NCI-H187 treated with DMSO at 0.1 percent for 48 hours (cell line): ENCODE measurements at places on chromosomes 1 and 21.

GRCh38 chr1:228860911-228861831 is 125.9 kb downstream of the RHOU start:
- DNase-seq, result no peak

GRCh38 chr1:228112167-228112566 is 3.1 kb upstream of the MRPL55 start:
- DNase-seq, result no peak

DNA sequence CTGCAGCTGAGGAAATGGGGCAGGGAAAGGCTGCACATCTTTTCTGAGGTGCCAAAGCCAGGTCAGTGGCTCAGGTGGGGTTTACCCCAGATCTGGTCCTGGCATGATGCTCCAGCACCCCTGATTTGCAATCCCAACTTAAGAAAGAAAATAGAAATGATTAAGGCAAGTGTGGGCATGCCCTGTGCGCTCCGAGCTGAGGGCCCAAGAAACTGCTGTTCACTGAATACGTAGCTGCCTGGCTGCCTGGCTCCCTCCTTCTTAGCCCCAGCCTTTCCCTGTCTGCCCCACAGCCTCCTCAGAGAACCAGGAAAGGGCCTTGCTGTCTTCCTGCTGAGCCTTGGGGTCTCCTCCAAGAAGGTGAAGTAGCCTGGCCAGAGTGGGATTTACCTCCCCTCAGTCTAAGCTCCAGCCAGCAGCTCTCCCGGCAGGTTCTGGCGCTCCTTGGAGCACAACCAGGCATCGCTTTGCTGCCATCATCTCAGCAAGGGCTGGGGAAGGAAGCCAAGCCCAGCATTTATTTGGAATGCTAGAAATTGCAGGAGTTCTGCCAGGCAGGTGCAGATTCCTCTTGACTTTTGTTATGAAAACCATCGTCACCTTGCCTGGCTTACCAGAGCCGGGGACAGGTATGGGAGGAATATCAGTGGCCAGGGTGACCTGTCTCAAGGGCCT is 51.3 kb upstream of the SELENON start:
- DNase-seq, result no peak

DNA sequence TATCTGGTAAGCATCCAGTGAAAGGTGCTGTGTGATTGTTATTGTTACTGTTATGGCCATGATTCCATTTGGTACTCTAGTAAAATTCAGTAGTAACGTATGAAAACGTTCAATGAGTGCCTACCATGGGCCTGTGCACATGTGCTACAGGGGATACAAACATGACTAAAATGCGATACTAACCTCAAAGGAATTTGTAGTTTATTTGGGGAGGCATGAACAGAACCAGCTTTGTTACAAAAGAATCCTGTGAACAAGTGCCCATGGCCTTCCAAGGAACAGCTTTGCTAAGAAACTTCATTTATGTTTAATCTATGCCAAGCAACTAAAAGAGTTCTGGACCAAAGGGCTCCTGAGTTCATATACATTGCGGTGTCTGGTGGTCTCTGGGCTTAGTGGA is 28.7 kb downstream of the PTGFR start:
- DNase-seq, result no peak

GRCh38 chr1:207672522-207673130 is 27.7 kb downstream of the CR1L start:
- no peak for DNase-seq

GRCh38 chr1:162197041-162197531 is 127.6 kb downstream of the NOS1AP start:
- DNase-seq, result no peak

DNA sequence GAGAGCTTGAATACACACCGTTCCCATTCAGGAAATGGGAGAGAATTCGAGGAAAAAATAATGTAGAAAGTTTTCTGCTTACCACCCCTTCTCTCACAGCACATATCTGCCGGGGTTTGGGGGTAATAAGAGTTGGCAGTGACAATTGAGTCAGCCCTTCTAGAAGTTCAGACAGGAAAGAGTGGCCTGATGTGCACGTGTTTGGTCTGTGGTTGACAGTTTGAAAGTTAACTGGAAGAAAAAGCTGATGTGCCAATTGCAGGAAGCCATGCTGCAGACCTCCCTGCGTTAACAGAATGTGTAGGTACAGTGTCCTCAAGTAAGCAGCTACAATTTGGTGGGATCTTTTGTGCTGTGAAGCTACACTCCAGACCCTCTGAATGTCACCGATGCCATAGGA is 50.9 kb downstream of the DHX9 start:
- no peak for DNase-seq

DNA sequence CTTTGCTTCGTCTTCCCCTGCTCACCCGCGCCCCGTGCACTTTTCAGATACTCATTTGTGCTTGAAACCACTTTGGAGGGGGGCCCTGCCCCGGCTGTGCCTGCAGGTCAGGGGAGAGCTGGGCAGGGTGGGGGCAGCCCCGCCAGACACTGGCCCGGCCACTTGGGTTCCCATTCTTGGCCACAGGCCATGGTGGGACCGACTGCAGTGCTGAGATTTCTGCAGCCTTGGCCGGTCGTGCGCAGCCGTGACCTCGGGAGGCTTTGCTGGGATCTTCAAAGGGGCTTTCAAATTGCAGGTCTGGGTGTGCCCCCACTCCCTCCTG is 54.5 kb upstream of the TTC34 start:
- no peak for DNase-seq

DNA sequence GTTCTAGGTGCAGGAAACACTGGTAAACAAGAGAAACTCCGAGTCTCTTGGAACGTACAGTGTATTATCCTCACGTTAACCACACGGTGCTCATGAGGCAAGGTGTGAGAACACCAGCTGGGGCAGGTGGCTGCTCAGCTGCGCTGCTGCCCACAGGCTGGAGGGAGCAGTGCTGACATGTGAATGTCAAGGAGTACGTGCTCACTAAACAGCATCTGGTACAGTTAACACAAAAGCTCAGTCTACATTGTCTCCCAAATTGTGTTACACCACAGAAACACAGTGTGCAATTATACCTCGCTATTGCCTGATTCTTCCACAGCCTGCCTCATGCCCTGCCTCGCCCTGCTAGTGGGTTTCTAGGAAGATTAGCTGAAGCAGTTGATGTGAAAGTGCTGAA is 138.4 kb downstream of the GLIS1 start:
- no peak for DNase-seq

GRCh38 chr1:229138058-229138457 is 132.9 kb upstream of the RAB4A start:
- DNase-seq, result no peak

DNA sequence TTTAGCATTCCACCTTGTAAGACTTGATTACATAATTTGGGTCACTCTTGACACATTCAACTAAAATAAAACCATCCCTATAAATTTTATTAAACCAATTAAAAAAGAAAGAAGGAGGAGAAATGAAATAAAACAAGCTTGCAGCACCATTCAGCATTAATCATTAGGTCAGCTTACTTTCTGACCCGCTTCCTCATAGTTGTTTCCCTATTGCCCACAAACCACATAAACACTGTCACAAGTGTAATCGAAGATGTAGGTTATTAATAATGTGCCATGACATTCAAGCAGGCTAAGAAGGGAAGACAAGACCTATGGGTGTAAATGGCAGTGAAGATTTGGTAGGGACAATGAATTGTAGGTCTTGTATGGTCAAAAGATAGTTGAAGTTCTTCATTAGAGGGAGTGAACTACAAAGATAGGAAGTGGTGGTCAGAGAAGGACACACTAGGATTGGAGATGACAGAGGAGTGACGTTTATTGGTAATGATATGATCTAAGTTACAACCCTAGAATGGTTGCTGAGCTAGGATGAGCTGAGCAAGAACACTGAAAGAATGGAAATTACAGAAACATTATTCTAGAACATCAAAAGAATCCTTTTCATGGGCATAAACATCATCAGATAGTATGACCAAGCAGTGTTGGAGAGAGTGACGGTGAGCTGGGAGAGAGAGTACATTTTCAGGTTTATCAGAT is 231.5 kb downstream of the KCNT2 start:
- DNase-seq, result no peak

DNA sequence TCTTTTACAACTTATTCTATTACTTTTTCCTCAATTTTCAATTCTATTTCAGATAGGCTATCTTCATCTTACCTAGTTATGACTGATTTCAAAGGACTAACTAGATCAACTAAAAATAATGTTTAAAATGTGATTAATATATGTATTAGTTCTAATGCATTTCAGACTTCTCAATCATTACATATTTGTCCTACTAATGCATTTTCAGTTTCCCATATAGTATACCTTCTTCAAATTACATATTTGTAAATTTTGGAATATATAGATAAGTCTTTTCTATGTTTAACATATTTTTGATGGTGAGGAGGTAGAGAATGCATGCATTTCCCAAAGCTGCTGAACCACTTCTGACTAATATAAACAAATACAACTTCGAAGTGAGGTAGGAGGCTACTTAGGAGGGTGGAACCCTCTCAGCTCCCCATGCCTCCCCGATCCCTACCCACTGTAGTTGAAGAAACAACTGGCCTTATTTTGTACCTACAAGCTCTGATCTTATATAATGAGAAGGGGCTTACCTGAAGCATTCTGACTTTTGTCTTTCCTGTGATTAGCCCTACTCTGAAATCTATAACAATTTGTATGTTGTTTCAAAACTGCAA is 1.7 kb downstream of the TRMT1L start:
- no peak for DNase-seq

DNA sequence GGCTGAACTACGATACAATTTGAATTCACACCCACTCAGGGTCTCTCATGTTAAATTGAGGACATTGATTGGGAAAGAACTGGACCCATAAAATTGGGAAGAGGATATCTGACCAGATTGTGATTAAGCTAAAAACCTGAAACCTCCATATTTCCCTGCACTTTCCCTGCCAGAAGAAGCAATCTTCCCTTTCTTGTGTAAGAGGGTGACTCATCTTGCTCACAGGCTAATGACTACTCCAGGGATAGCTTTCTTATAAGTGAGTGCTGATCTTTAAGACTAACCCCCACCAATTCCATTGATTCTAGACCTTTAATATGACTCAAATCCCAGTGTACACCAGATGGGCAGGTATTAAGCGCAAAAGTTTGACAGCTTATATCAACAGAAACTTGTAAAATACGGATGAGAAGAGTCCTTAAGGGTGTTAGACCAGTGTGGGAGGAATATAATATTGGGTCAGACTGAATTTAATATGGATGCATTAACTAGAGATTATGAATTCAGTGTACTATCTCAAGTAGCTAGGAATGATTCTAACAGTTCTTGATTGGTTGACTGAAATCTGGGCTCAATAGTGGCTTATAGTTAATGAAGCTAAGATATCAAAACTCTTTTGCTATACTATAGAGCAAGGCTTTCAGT is 12.1 kb upstream of the SGIP1 start:
- DNase-seq, result no peak

DNA sequence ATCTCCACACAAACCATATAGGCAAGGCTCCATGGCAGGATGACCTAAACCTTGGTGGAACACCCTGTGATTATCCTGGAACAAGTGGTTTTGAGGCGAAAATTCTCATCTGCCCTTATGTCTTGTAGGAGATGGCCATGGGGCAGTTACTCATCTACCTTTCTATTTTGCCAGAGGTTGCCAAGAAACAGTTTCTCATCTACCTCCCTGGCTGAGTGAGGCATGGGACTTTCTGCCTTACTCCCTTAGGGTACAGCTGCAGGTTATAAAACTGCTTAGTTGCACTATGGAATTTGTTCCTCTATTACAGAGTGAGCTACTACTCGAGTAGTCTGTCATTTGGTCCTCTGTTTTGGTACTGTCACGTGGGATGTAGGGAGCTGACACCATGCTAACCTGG is 31.3 kb upstream of the GUCA2A start:
- DNase-seq, result no peak

- DNase-seq, result no peak
These were observed 80.9 kb downstream of the COLGALT2 start for GRCh38 chr1:183956559-183957188.

DNA sequence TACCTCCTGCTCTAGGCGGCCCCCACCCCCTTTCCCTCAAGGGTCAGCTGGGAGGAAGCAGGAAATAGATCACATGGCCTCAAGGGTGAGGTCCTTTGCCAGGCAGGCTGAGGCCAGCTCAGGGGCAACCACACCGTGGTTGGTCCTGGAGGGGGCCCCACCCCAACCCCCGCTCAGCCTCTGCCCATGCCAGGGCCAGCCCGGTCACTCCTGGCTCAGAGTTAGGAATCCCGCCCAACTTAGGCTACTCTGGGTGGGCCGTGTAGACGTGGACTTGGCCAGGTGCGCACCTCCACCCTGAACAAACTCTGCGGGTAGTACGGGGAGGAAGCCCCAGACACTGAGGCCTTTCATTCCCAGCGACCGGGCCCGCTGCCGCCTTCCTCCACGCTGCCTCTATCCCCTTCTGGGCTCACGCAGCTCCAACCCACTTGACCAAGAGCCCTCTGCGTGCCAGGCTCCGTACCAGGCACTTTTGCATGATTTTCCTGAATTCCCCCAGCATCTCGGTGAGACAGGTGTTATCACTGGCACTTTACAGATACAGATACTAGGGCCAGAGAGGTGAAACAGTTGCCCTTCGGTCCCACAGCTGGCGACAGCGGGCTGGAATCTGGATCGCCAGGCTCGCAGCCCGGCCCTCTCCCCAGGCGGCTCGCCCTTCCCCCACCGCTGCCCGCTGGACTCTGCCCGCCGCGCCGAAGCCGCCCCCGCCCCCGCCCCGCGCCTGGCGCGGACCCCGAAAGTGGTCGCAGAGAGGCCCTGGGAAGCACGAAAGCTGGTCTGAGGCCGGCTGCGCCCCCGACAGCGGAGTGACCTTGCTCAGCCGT is 769 bp downstream of the GALE start:
- no peak for DNase-seq

DNA sequence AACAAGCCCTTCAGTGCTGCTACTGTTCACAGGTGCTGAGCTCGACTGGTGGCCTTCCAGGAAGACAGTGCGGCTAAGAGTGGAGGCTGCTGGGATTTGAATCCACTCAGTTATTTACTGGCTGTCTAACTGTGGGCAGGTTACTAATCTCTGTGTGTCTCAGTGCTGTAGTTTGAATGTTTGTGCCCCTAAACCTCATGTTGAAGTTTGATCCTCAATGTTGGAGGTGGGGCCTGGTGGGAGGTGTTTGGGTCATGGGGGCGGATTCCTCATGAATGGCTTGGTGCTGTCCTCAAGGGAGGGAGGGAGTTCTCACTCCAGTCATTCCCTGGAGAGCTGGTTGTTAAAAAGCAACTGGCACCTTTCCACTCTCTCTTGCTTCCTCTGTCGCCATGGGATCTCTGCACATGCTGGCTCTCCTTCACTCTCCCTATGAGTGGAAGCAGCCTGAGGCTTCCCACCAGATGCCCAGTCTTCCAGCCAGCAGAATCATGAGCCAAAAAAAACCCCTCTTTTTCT is 334.8 kb downstream of the RPS6KC1 start:
- DNase-seq, result no peak
